ENCODE measurements at places on chromosomes 5 and 9. TPM values are rescaled to one million over a fixed set of nuclear protein-coding genes. Genes with fewer than 3 reads are reported as not detected.

DNA sequence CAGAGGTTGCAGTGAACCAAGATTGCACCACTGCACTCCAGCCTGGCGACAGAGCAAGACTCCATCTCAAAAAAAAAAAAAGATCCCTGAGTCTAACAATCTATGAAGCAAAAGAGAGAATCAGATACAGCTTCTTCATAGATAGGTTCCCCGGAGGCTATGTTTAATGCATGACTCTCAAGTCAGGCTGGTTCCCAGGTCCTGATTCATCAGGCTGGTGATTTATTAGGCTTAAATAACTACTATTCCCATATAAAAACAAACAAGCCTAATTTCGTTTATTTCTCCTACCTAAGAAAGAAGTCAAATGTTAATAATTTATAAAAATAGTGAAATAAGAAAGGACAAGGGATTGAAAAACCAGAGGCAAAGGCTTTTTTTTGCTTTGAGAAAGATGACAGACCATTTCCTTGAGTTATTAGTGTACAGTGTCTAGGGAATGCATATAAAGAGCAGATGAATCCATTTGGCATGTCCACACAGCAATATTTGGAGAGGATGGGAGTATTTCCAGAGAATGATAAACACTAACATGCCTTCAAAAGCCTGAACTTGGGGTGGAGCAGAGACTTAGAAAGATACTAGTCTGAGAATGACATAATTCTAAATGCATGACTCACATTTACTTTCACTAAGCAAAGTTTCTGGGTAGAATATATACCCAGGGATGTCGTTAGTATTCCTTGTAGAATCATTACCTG, 115.3 kb downstream of the NREP start:
- no peak overlapping the region for H3K4me3 ChIP-seq
- no peak overlapping the region for H3K27ac ChIP-seq
- no peak for DNase-seq
- no peaks in the 10 kb centered on the region for H3K27me3 ChIP-seq
- H3K36me3 ChIP-seq = no peaks in the 10 kb centered on the region

DNA sequence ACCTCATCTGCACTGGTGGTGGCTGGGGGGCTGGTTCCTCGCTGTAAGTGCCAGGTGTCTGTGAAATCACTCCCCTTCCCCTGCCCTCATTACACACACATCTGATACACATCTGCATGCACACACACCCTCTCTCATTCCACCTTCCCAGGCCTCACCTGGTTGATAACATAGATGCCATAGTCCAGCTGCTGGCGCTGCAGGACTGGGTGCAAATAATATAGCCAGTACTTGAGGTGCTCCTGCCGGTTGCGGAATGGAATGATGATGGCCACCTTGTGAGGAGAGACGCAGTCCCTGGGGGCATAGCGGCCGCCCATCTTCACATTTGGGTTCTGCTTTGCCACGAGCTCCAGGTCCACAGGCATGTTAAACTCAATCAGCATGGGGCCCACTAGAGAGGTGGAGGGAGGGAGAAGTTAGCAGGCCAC, 32.1 kb downstream of the B4GALT1 start:
- no peaks in the 10 kb centered on the region for H3K27me3 ChIP-seq
- no peak overlapping the region for H3K4me3 ChIP-seq
- DNase-seq = no peak
- peak overlapping the region; percentile 35 for H3K27ac ChIP-seq

GRCh38 chr9:91589101-91589553, 165.5 kb upstream of the NFIL3 start:
- no peak overlapping the region for H3K27ac ChIP-seq
- DNase-seq = peak; percentile 80
- H3K36me3 ChIP-seq = no peaks in the 10 kb centered on the region
- H3K4me1 ChIP-seq = peaks cover 8% of the 10 kb centered on the region

- no peak overlapping the region for H3K4me3 ChIP-seq
- H3K4me1 ChIP-seq = no peaks in the 10 kb centered on the region
- no peak overlapping the region for H3K27ac ChIP-seq
- DNase-seq = no peak
- no peaks in the 10 kb centered on the region for H3K27me3 ChIP-seq
These were observed 27.0 kb upstream of the ZNF354B start for GRCh38 chr5:178832618-178833201.

GRCh38 chr9:105662184-105663104, at the start of gene TAL2:
TAL2 (plus strand) TSS chr9:105662457; CDS start chr9:105662497, 40 bp downstream.
- H3K36me3 ChIP-seq = no peaks in the 10 kb centered on the region
- no peak within 1 kb of the TSS for H3K4me3 ChIP-seq
- H3K27ac ChIP-seq = no peak within 1 kb of the TSS
- no peaks in the 10 kb centered on the region for H3K27me3 ChIP-seq
- no peak for DNase-seq

GRCh38 chr5:56247592-56247991, 14.5 kb upstream of the ANKRD55 start:
- H3K36me3 ChIP-seq = no peaks in the 10 kb centered on the region
- DNase-seq = no peak
- no peak overlapping the region for H3K27ac ChIP-seq
- no peak overlapping the region for H3K4me3 ChIP-seq
- no peaks in the 10 kb centered on the region for H3K27me3 ChIP-seq

GRCh38 chr5:159157552-159157951, 51.8 kb downstream of the RNF145 start:
- no peak for DNase-seq
- H3K27me3 ChIP-seq = no peaks in the 10 kb centered on the region
- peaks cover 44% of the 10 kb centered on the region for H3K36me3 ChIP-seq
- no peak overlapping the region for H3K27ac ChIP-seq
- peaks cover 3% of the 10 kb centered on the region for H3K4me1 ChIP-seq
- H3K4me3 ChIP-seq = no peak overlapping the region

- no peaks in the 10 kb centered on the region for H3K36me3 ChIP-seq
- H3K27ac ChIP-seq = no peak overlapping the region
- H3K27me3 ChIP-seq = peaks cover 29% of the 10 kb centered on the region
These were observed 5.2 kb downstream of the BTNL9 start for GRCh38 chr5:181045316-181045715.

- peaks cover 37% of the 10 kb centered on the region for H3K4me1 ChIP-seq
- peak overlapping the region; percentile 93 for H3K27ac ChIP-seq
- no peaks in the 10 kb centered on the region for H3K36me3 ChIP-seq
- no peaks in the 10 kb centered on the region for H3K27me3 ChIP-seq
- no peak for DNase-seq
These were observed 545 bp downstream of the HMGCS1 start for GRCh38 chr5:43312699-43313034.

GRCh38 chr5:10202089-10202910, 47.4 kb downstream of the ATPSCKMT start:
- H3K27me3 ChIP-seq = no peaks in the 10 kb centered on the region
- H3K4me3 ChIP-seq = no peak overlapping the region
- DNase-seq = no peak

- H3K27ac ChIP-seq = no peak overlapping the region
- no peaks in the 10 kb centered on the region for H3K4me1 ChIP-seq
- no peak for DNase-seq
- no peaks in the 10 kb centered on the region for H3K36me3 ChIP-seq
- H3K27me3 ChIP-seq = no peaks in the 10 kb centered on the region
- H3K4me3 ChIP-seq = no peak overlapping the region
These were observed 348.7 kb upstream of the SEMA6A start for GRCh38 chr5:116923344-116923743.

DNA sequence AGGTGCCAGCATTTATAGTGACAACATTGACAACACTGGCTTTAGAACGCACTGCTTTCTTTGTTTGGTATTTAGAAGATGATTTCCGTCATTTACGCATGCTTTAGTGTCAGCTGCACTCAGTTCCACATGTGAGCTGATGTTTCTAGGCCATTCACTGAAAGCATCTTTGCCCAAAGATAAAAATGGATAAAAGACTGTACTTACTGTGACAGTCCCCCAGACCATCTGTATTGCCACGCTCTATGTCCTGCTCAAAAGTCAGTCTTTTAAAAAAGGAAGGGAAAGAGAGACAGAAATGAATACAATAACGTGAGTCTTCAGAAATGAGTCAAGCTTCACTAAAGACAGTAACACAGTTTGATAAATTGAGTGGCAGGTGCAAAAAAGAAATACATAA, 99.3 kb downstream of the SEMA6A start:
- H3K36me3 ChIP-seq = peaks cover 43% of the 10 kb centered on the region
- no peak overlapping the region for H3K27ac ChIP-seq
- no peak overlapping the region for H3K4me3 ChIP-seq
- H3K4me1 ChIP-seq = no peaks in the 10 kb centered on the region
- H3K27me3 ChIP-seq = no peaks in the 10 kb centered on the region
- no peak for DNase-seq

DNA sequence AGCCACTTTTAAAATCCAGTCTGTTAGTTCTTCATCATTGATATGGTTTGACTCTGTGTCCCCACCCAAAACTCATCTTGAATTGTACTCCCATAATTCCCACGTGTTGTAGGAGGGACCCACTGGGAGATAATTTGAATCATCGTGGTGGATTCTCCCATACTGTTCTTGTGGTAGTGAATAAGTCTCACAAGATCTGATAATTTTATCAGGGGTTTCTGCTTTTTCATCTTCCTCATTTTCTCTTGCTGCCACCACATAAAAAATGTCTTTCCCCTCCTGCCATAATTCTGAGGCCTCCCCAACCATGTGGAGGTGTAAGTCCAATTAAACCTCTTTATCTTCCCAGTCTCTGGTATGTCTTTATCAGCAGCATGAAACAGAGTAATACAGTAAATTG, 26.9 kb upstream of the SH3TC2 start:
- DNase-seq = no peak
- no peak overlapping the region for H3K4me3 ChIP-seq
- no peaks in the 10 kb centered on the region for H3K4me1 ChIP-seq

GRCh38 chr9:124110307-124110915, 98.8 kb downstream of the LHX2 start:
- no peaks in the 10 kb centered on the region for H3K27me3 ChIP-seq
- DNase-seq = no peak

- H3K4me3 ChIP-seq = no peak overlapping the region
- peaks cover 10% of the 10 kb centered on the region for H3K36me3 ChIP-seq
- H3K4me1 ChIP-seq = peaks cover 21% of the 10 kb centered on the region
- H3K27ac ChIP-seq = peak overlapping the region; percentile 53
- DNase-seq = no peak
These were observed 33.2 kb downstream of the SLC36A1 start for GRCh38 chr5:151480384-151481293.

DNA sequence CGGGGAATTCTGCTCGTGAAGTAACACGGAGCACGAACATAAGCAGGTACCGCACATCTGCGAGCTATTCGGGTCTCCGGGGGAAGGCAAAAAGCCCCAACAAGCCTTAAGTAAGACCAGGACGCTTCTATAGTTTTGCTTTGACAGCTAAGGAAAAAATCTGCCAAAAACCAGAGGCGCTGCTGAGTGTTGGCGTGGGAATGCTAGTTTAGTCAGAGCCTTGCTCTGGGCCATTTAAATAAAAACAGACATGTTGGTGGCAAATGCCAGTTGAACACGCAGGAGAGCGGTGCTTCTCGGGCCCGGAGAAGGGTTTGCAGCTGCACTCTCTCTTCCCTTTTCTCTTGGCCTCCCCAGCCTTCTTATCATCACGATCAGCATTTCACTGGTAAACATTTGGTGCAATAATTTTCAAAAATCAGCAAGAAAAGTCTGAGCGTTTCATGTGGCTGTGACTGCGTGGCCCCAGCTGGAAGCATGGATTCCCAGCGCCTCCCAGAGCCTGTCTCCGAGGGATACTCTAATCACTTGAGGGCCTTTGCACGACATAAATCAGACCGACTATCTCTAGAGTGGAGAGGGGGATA, 6.4 kb upstream of the NOTCH1 start:
- H3K27ac ChIP-seq = peak overlapping the region; percentile 95
- no peaks in the 10 kb centered on the region for H3K27me3 ChIP-seq
- H3K4me3 ChIP-seq = peak overlapping the region; percentile 36
- no peak for DNase-seq
- H3K4me1 ChIP-seq = peaks cover 39% of the 10 kb centered on the region

GRCh38 chr9:85040146-85040545, 370.6 kb downstream of the NTRK2 start:
- H3K36me3 ChIP-seq = no peaks in the 10 kb centered on the region
- DNase-seq = no peak
- H3K4me3 ChIP-seq = no peak overlapping the region
- peaks cover 3% of the 10 kb centered on the region for H3K4me1 ChIP-seq
- H3K27me3 ChIP-seq = peaks cover 31% of the 10 kb centered on the region

DNA sequence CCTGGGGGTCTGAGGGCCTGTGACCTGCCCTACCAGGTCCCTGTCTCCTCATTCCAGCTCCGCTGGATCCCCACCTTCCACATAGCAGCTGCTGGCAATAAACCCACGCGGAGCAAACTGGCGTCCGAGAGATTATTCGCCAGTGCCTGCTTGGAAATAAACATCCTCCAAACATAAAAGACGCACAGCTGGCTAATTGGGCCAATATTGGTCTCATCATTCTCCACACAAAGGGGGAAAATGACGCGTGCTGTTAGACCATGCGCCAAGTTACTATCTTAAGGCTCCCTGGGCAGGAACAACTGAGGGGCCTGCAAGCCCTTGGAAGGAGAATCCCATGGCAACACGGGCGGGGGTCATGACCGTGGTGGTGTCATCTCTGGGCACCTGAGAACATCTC, 73.3 kb upstream of the SARDH start:
- H3K4me1 ChIP-seq = peaks cover 17% of the 10 kb centered on the region
- H3K4me3 ChIP-seq = no peak overlapping the region
- H3K27me3 ChIP-seq = no peaks in the 10 kb centered on the region

DNA sequence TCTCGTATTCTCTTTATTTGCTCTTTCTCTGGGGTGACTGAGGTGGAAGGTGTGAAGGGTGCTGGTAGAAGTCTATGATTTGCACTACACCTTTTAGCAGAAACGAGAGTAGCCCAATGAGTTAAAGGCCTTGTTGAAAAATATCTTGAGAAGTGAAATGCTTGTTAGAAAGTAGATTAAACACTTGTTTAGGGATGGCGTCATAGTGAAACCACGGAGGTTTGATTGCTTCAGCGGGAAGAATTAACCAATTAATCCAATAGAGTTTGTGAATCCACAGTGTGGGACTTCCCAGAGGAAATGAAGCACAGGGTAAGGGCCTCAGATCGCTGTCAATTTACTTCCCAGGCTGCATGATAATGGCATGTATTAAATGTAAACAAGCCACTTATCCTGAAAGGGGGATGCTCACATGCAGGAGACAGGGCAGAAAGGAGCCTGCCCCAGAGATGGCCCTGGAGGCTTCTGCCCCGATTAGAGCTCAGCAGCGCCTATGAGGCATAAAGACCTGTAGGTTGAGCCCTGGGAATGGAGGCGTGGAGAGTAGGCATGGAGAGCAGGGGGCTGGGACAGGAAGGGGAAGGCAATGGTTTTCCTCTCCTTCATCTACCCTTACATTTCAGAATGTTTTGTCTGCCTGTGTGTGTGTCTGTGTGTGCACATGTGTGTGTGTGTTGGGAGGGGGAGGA, 1.5 kb downstream of the FAM170A start:
- H3K36me3 ChIP-seq = no peaks in the 10 kb centered on the region
- DNase-seq = no peak
- H3K27ac ChIP-seq = no peak overlapping the region
- H3K27me3 ChIP-seq = no peaks in the 10 kb centered on the region
- no peaks in the 10 kb centered on the region for H3K4me1 ChIP-seq

SLCO6A1 gene
- not detected for total RNA-seq

CCDC152 gene
- total RNA-seq = 0.66 TPM

CCDC180 gene
- 1.9 TPM for total RNA-seq

OXCT1 gene
- total RNA-seq = 47.6 TPM

PDE8B gene
- 2.2 TPM for total RNA-seq

KIF4B gene
- total RNA-seq = not detected

CARTPT gene
- total RNA-seq = 23.5 TPM
